Activated T-helper 1 cell treated with anti-CD3 and anti-CD28 coated beads, Interleukin-12 subunit alpha, Interleukin-12 subunit beta, Interleukin-2, Interleukin-4 antibody, amounts not matched to agents 30 ng/mL and 10 ng/mL and 1 ng/mL, durations not matched to agents 14 hours and 24 hours and 36 hours (primary cell): ENCODE measurements at places on chromosomes 4 and X. TPM values are rescaled to one million over a fixed set of nuclear protein-coding genes. Genes with fewer than 3 reads are reported as not detected.

The VCX gene
- not detected in 2 replicates for total RNA-seq

- no peak for DNase-seq
These were observed 125.7 kb downstream of the STOX2 start for GRCh38 chr4:184030764-184031163.

- peak; percentile 9 for DNase-seq
These were observed 761 bp upstream of the FRYL start for GRCh38 chr4:48780865-48781214.

DNA sequence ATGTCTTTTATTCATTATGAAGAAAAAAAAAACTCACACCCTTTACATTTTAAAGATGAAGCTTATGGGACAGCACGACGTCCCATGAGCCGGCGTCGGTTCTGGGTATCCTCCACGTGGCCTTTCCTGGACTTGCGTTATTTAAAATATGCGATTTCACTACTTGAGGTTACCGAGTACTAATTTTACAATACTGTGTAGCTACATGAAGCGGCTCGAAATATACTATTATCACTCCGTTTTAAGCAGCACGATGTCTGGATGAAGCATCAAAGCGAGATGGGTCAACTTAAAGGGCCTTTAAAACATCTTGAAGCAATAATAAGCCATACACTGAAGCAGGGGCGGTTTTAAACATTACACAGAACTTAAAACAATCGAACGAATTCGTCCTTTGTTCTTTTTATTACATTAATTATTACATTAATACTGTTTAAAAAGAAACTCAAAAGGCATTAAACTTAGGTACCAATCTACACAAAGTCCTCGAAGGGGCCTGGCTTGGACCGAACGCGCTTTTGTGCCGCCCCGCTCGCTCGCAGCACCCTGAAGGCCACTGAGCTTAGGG, 1.4 kb upstream of the KLF3 start:
- no peak for DNase-seq

DNA sequence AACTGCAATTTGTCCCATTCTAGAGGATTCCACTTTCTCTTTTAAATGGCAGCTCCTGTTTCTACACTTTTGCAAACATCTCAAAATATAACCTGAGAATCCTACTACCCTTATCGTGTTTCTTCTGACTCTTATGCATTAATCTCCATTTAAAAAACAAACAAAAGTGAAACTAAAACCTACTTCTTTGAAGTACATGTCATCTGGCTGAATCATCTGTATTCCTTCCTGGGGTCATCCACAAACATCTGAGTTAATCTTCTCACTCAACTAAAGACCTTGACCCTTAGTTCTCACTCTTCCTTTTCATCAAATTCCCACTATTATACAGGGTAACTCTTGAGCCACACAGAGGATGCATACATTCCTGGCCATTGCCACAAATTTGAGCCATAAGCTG, 584.8 kb downstream of the PPARGC1A start:
- DNase-seq = no peak
